NCI-H1417 treated with DMSO at 0.1 percent for 48 hours (cell line): ENCODE measurements at places on chromosomes 6 and 20.

DNA sequence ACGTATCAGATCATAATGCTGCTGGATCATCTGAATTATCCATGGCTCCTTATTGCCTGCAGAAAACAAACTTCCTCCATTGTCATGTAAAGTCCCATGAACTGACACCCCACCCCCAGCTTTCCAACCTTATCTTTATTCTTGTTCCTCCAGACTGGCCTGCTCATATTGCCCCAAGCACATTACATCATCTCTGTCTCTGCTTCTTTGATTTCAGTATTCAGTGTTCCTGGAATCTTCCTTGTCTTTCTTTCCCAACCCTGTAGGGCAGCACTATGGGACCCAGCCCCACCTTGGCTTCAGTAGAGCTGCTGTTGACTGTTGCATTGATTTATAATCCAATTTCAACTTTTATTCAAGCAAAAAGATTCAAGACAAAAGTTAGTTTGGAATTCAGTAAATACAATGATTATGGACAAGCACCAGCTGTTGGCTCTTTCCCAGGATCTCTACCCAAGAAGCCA, 187.5 kb upstream of the ECI2 start:
- DNase-seq = no peak

DNA sequence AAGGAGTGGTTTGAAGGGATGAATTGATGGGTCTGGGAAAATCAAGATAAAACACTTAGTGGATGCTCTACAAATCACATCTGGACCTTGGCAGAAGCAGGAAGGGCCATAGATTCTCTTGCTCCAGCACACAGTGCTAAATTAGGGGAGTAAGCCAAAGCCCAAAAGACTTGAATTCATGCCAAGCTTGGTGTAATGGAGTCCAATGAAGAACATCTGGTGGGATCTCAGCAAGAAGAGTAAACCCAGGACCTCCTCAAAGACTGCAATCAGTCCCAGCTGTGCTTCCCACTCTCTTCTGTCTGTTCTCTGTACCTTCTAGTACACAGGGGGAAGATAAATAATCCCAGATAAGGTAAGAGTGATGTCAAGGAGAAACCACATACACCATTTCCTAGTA, 683.4 kb downstream of the RNF144B start:
- no peak for DNase-seq

DNA sequence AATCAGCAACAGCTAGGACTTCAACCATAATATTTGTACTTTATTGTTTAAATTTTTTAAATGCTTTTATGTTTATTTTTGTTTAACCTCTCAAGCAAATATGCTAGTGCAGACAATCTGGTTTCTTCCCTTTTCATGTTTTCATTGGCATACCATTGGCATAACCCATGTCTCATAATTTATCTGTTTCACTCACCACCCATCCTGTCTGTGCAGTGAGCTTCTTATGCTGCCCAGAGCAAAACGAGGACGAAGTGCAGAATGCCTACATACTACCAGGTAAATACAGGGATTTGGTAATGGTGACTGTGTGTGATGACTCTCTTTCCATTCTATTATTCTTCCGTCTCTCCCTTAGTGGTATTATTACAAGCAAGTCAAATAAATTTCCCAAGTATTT, 361.4 kb upstream of the KCNQ5 start:
- DNase-seq = no peak

DNA sequence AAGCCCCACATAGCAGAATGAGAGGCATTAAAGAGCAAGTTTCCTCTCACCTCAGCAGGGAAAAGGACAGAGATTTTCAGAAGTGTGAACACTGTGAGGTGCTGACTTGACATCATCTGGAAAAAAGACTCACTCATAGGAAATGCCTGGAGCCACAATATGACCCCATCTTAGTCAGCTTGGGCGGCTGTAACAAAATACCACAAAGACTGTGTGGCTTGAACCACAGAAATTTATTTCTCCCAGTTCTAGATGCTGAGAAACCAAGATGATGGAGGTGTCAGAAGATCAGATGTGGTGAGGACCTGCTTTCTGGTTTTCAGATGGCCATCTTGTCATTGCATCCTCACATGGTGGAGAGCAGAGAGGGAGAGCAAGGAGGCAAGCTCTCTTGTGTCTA, 253.1 kb downstream of the ADGB start:
- no peak for DNase-seq
